ENCODE measurements at places on chromosomes 4 and X.

GRCh38 chr4:124095621-124096020, 616.9 kb downstream of the ANKRD50 start:
- DNase-seq = no peak

DNA sequence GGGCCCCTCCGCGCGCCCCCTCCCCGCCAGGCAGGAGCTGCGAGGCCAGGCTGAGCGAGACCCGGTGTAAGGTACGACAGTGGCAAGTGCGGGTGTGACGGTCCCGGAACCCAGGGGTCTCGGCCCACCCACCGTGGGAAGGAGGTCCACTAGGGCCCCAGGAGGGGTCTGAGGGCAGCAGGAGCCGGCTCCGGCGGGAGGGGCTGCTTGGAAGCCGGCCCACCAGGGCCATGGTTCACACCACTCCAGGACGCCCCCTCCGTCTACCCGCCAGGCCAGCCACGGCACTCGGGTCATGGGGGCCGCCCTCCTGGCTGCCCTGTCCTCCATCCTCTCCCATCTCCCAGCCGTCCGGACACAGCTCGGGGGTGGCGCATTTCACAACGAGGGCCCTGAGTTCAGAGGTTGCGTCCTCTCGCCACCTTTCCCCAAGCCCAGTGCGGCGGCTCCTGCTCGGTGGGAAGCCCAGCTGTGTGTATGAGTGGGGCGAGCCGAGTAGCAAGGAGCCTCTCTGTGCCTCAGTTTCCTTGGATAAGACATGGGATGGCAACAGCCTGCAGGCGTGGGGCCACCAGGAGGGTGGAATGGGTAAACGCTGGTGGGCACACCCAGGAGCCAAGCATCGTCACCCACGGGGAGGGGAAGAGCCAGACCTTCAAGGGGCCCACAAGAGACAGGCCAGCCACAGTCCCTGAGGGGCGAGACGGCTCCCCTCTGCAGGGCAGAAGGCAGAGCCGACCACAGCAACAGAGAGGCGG, 81.3 kb downstream of the FAM53A start:
- no peak for DNase-seq

GRCh38 chr4:186787536-186787935, 63.9 kb upstream of the FAT1 start:
- no peak for DNase-seq

GRCh38 chr4:90888571-90888970, 761.4 kb downstream of the CCSER1 start:
- DNase-seq = no peak

- no peak for DNase-seq
Observed at GRCh38 chrX:55142919-55143310, 54.1 kb downstream of the PAGE2 start.

GRCh38 chr4:82599336-82599735, 37.5 kb upstream of the TMEM150C start:
- DNase-seq = no peak

DNA sequence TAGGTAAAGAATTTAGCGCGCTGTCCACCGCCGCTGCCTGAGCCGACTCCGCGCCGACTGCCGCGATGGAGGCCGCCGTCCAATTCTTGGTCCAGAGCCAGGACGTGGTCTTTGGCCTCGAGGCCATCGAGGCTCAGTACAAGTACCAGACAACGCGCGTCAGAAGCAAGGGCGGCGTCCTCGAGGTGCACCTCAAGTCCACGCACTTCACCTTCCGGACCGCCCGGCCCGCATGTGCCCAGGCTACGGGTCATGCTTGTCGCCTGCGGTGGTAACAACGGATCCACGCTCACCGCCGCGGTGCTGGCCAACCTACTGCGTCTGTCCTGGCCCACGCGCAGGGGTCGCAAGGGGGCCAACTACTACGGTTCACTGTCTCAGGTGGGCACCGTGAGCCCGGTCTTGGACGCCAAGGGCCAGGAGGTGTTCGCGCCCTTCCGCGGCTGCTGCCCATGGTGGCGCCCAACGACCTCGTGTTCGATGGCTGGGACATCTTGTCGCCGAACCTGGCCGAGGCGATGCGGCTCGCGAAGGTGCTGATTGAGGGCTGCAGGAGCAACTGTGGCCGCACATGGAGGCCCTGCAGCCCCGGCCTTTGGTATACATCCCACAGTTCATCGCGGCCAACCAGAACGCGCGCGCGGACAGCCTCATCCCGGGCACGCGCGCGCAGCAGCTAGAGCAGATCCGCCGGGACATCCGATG, 128.0 kb downstream of the ANAPC4 start:
- DNase-seq = no peak

DNA sequence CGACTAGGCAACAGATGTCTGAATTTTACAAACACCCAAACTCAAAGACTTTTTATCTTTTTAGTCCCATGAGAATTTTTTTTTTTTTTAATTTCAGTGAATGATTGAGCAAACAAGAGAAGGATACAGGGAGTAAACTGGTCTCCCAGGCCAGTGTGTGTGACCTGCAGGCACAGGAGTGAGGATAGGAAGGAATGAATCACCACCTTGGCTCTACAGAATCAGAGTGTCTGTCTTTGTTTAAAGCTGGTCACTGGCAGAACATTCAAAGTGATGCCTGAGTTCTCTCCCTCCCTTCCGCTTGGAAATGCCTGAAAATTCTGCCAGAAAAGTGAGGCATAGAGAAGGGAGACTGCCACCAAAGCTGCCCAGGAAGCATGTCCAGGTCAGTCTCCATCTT, 69.5 kb downstream of the PARM1 start:
- DNase-seq = no peak

- no peak for DNase-seq
Observed at GRCh38 chr4:139389991-139390390, 63.9 kb upstream of the RAB33B start.

GRCh38 chrX:85140964-85141363, 102.6 kb downstream of the SATL1 start:
- DNase-seq = no peak

DNA sequence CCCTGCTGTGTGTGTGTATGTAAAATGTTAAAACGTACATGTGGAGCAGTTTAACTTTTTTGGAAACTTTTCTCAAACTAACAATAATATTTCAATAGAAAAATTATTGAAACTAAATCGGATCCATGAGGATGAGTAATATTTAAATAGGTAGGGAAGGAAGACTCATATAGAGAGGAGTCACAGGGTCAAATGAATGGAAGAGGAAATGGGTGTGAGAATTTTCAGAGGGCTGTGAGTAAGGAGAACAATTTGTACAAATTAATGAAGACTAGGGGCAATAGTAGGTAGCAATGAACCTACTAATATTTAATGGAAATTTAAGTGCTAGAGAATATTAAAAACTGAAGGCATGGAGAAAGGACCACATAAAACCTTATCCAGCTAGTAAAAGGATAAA, 290.7 kb upstream of the PCDH18 start:
- DNase-seq = no peak

GRCh38 chr4:182806259-182807252, 110.6 kb downstream of the DCTD start:
- peak; percentile 36 for DNase-seq

All from central memory CD4-positive, alpha-beta T cell (primary cell).